Activated naive CD4-positive, alpha-beta T cell treated with anti-CD3 and anti-CD28 coated beads, Interleukin-2, amount 10 ng/mL, durations not matched to agents 7 days and 5 days (primary cell): ENCODE measurements at places on chromosomes 16 and 17.

- no peak for DNase-seq
Measured at GRCh38 chr17:61385577-61386236, 13.9 kb upstream of the TBX2 start.

DNA sequence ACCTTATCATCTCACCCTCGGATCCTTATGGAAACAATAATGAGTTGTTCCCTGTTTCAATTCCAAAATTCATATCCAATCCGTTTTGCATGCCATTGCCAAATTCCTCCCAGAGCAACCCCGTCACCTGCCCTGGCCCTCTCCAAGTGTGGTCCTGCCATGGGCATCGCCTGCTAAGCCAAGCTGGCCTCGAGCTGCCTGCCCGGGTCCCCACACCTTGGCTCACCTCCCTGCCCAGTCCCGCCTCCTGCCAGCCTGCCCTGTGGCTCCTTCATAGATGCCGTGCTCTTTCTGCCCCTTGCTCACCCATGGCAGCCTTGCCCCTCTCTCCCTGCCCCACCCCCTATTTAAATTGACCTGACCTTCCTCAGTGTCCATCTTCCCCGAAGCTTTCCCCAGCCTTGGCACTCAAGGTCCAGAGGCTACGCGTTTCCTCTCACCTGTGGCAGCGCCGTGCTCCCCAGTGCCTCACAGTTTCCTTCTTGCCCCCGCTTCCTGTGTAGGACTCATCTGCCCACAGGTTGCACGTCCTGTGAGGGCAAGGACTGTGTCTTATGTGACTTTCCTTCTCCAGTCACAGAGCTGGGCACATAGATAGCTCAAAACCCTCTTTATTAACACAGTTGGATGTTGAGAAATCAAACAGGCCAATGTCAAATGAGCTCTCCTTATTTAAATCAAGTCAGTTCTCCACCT, 12.7 kb downstream of the MAPT start:
- DNase-seq, result peak; percentile 31

- DNase-seq, result no peak
Measured at GRCh38 chr17:65593855-65594845, 32.7 kb upstream of the AXIN2 start.

DNA sequence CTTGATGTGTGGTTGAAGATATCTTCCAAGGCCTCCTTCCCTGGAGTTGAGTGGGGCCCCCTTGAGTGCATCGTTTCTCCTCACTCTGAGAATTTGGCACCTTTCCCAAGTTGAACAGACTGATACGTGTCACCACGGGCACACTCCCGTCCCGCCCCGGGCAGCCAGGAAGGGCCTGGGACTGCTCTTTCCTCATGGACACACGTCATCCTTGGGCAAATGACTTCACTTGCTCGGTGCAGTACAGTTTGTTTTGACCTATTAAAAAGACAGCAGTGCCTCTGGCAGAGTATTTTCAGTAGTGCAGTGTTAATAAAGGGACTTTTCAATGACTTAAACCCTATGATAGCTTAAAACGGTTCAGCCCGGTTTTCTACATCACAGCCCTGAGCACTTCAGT, 59.9 kb downstream of the SEC14L1 start:
- DNase-seq, result no peak
